ENCODE measurements at places on chromosomes 3 and 15.

DNA sequence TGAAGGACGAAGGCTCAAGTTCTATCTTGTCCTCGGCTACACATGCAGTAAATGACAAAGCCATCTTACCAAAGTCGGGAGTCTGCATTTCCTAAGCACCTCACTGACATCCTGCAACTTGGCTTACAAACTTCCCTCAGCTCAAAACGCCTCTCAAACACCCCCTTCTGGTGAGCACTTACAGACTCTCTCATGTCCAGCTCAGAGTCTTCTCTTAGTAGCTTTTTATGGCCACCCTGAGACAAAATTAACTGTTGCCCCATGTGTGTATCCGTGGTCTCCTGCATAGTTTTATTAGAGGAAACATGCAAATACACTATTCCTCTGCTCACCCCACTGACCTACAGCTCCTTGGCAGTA lies 819.7 kb downstream of the FHIT start:
- DNase-seq: no peak

GRCh38 chr15:47932951-47933641 lies 187.7 kb upstream of the SLC24A5 start:
- peak; percentile 7 for DNase-seq

DNA sequence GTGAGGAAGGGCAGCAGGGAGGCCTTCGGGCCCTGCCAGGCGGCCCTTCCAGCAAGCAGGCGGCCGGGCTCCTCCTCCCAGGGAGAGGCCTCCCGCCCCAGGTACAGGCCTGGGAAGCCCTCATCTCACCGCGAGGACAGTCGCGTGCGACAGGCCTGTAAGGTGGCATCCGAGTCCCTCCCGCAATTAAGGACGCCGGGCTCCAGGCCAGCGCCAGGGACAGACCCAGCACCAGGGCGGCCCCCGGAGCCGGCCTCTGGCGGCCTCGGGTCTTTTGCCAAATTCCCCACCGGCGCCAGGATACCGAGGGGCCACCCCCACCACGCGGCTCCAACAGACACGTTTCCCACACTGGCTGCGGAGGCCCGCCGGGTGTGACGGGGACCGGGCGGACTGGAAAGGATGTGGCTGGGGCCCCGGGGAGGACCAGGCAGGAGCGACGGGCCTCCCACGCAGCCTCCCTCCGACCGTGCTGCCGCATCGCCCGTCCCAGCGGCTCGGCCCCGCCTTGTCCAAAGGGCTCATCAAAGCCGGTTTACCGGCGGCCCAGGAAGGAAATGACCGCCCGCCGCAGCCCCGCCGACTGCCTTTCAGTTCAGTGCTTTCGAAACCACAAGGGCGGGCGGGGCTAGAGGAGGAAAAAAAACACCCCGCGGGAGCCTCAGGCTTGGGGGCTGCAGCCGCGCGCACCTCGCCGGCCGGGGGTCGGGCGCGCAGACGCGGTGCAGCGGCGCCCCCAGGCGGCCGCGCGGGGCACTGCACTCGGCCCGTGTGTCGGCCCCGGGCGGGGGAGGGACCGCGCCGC lies 11.3 kb downstream of the XXYLT1 start:
- peak; percentile 65 for DNase-seq

DNA sequence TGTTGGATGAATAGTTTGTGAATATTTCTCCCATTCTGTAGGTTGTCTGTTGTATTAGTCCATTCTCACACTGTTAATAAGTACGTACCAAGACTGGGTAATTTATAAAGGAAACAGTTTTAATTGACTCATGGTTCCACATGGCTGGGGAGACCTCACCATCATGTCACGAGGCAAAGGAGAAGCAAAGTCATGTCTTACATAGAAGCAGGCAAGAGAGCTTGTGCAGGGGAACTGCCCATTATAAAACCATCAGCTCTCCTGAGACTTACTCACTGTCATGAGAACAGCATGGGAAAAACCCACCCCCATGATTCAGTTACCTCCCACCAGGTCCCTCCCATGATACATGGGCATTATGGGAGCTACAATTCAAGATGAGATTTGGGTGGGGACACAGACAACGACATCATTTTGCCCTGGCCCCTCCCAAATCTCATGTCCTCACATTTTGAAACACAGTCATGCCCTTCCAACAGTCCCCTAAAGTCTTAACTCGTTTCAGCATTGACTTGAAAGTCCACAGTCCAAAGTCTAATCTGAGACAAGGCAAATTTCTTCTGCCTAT lies 133.2 kb downstream of the LMLN start:
- peak; percentile 45 for DNase-seq

All from renal cortical epithelial cell (primary cell).